ENCODE measurements at places on chromosomes 11 and 22. TPM values are rescaled to one million over a fixed set of nuclear protein-coding genes. Genes with fewer than 3 reads are reported as not detected.

The SYT12 gene
- not detected for total RNA-seq

The C11orf97 gene
- not detected for total RNA-seq

The NELL1 gene
- total RNA-seq: 0.68 TPM

The NAA40 gene
- total RNA-seq: 7.4 TPM

The ZW10 gene
- 9.8 TPM for total RNA-seq

The UPK3A gene
- total RNA-seq: not detected

The TSPAN32 gene
- 5.3 TPM for total RNA-seq

The ZNF214 gene
- total RNA-seq: 1.9 TPM

The HTR3B gene
- not detected for total RNA-seq

The CRYBA4 gene
- not detected for total RNA-seq

The RFPL1 gene
- not detected for total RNA-seq

The DENND5A gene
- 130 TPM for total RNA-seq

The DEUP1 gene
- total RNA-seq: not detected

The ST14 gene
- 3.9 TPM for total RNA-seq

The FADD gene
- total RNA-seq: 11.5 TPM

The KBTBD3 gene
- total RNA-seq: 10.3 TPM

The MIOX gene
- total RNA-seq: not detected

The KCTD14 gene
- 2.8 TPM for total RNA-seq

The SCGB1A1 gene
- not detected for total RNA-seq

The TSSK2 gene
- total RNA-seq: not detected

The NOX4 gene
- 11.4 TPM for total RNA-seq

The OR51G1 gene
- not detected for total RNA-seq

The TREH gene
- not detected for total RNA-seq

The ZDHHC24 gene
- total RNA-seq: 8.1 TPM

The SCN3B gene
- 2.7 TPM for total RNA-seq

The RBMXL2 gene
- total RNA-seq: not detected

The ELMOD1 gene
- 0.49 TPM for total RNA-seq

The GPHA2 gene
- 2.9 TPM for total RNA-seq

The KCNJ4 gene
- not detected for total RNA-seq

Data from sigmoid colon (tissue), 7 donors.